Caudate nucleus (tissue), 63 donors: ENCODE measurements at places on chromosomes 4 and X.
A peak's percentile ranks its signal among the peaks of the same experiment; 100 is the strongest.

- DNase-seq = no peak
These were observed 33.7 kb upstream of the MSL3 start for GRCh38 chrX:11724122-11725017.

DNA sequence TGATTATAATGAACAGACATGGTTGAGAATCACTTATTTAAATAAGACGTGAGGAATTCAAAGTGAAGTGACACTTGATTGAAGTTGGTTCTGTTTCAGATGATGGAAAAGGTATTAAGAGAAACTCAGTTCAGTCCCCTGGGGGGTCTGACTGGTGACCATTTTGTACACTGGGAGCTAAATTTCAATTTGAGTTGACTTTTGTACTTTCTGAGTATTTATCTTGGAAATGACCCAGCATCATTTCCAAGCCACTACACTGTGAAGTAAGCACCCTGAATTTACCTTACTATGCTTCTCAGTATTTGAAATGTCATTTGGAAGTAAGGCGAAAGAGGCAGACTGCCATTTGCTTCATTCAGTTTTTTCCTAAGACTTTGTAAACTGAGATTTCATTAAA is 73.4 kb downstream of the CNOT6L start:
- no peak for DNase-seq

GRCh38 chrX:41275661-41276609 is 58.0 kb upstream of the DDX3X start:
- peak; percentile 6 for DNase-seq

DNA sequence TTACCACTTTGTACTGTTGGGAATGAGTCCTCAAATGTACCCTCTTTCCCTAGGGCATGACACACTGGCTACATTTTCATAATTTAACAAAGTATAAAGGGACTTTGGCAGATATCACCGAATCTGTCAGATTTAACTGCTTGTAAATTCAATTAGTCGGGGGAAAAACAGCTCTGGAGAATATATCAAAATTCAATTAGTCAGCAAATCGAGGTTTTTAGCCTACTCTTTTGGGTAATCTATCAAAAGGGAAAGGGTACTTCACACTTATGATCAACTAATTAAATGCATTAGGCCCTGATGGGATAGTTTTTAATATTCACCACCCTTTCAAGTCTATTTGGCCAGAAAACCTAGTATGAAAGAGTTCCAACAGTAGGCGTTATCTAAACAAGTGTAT is 141.0 kb downstream of the IL1RAPL2 start:
- no peak for DNase-seq

- no peak for DNase-seq
These were observed 594 bp downstream of the MSMO1 start for GRCh38 chr4:165328101-165328425.

GRCh38 chr4:69738872-69739271 is 21.5 kb downstream of the SULT1B1 start:
- DNase-seq = no peak

- no peak for DNase-seq
These were observed 69.8 kb downstream of the GBA3 start for GRCh38 chr4:22762548-22762947.

GRCh38 chr4:2572866-2573265 is 36.4 kb downstream of the FAM193A start:
- DNase-seq = no peak
